ENCODE measurements at places on chromosomes 4 and X. TPM values are rescaled to one million over a fixed set of nuclear protein-coding genes. Genes with fewer than 3 reads are reported as not detected.

- DNase-seq: no peak
These were observed 325.6 kb upstream of the BOD1L1 start for GRCh38 chr4:13953083-13953482.

DNA sequence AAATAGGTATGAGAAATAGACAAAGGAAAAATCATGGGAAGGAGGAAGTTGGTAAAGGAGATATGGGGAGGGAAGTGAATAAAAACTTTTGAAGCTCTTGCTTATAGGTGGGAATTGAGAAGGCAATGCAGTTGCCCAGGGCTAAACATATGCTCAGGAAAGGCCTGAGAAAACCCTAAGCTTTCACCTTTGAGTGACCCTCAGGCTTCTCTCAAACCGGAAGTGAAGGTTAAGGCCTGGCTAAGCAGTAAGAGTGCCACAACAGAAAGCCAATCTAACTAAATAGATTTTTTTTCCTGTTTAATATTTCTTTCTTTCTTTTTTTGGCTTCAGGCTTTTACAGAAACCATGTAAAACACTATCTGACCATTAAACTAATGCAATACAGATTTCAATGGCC, 69.5 kb upstream of the GABRA3 start:
- DNase-seq: no peak

DNA sequence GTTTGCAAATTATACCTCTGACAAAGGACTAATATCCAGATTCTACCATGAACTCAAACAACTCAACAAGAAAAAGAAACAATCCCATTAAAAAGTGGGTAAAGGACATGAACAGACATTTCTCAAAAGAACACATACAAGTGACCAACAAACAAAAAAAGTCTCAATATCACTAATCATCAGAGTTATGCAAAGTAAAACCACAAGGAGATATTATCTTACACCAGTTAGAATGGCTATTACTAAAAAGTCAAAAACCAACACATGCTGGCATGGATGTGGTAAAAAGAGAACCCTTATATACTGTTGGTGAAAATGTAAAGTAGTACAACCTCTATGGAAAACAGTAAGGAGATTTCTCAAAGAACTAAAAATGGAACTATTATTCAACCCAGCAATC, 234.4 kb downstream of the NKX6-1 start:
- no peak for DNase-seq

- DNase-seq: no peak
These were observed 115.0 kb upstream of the NALF2 start for GRCh38 chrX:69389101-69389501.

- no peak for DNase-seq
These were observed 67.4 kb downstream of the ZAR1 start for GRCh38 chr4:48557478-48557877.

DNA sequence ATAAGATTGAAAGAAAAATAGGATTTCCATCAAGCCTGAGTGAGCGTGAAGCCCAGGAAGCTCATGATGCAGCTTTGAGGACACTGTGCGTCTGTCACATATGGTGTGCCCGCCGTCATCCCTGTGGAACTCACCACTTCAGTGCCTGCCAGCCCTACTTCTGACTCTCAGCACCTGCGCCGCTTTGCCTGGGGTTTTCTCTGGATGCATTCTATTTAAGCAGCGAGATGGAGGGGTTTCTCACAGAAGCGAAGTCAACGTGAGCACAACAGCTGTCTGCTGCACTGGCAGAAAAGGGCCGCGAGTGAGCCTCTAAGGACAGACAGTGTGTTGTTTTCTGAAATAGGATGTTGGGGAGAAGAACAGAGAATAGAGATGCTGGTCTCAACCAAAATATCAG, 6.2 kb upstream of the TMEM128 start:
- DNase-seq: no peak

- DNase-seq: no peak
These were observed 35.4 kb upstream of the SPON2 start for GRCh38 chr4:1207603-1208265.

GRCh38 chrX:154090731-154091130, 6.8 kb downstream of the MECP2 start:
- DNase-seq: no peak

- DNase-seq: no peak
These were observed 139.1 kb downstream of the MAB21L2 start for GRCh38 chr4:150720973-150721518.

DNA sequence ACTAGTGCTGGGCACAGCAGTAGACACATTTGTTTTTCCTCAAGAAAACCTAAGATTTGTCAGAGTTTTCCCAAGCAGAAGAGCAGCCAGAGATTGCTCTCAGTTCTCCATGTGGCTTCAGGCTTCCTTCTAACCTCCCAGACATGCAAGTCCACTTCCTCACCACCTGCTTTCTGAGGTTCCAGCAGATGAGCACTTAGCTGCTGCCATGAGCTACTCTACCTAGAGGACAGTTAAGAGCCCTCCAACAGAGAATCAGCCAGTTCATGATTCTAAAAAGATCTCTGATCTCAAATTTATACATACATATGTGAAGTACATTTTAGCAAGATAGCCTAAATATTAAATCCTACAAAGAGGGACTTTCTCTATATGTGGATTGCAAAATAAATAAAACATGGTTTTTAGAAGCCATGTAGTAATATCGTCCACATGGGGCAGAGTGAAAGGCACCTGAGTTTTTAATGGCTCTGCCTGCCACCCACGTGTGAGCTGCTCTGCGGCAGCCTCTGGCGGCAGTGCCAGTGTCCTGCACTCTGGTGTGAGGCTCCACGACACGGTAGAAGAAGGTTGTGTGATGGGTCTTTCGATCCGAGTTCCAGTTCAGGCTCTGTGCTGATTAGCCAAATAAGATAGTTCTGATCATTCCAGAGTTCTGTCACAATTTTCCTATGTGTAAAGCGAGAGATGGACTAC, 10.3 kb downstream of the CYP4V2 start:
- no peak for DNase-seq

DNA sequence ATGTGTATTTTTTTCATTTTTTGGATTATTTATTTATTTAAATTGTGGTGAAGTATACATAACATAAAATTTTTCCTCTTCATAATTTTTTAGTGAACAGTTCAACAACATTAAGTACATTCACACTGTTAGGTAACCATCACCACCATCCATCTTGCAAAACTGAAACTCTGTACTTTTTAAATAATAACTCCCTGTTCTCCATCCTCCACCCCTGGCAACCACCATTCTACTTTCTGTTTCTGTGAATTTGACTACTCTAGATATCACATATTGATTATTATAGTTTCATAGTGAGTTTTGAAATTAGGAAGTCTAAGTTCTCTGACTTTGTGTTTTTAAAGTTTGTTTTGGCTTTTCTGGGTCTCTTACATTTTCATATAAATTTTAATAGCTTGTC, 89.3 kb upstream of the STX18 start:
- no peak for DNase-seq

- no peak for DNase-seq
These were observed 98.2 kb upstream of the ARSJ start for GRCh38 chr4:114077610-114078009.

DNA sequence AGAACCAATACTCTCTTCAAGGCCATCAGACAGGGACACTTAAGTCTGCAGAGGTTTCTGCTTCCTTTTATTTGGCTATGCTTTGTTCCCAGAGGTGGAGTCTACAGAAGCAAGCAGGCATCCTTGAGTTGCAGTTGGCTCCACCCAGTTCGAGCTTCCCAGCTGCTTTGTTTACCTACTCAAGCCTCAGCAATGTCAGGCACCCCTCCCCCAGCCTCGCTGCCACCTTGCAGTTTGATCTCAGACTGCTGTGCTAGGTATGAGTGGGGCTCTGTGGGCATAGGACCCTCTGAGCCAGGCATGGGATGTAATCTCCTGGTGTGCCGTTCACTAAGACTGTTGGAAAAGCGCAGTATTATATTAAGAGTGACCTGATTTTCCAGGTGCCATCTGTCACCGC, 12.6 kb upstream of the UGT2B15 start:
- DNase-seq: no peak

MAGEC1 gene
- polyA plus RNA-seq: not detected

NOX1 gene
- not detected for polyA plus RNA-seq

ADH1A gene
- polyA plus RNA-seq: not detected

AASDH gene
- 15.5 TPM for polyA plus RNA-seq

RBM46 gene
- polyA plus RNA-seq: 0.02 TPM

GDPD2 gene
- polyA plus RNA-seq: 22.1 TPM

EFHC2 gene
- 0.98 TPM for polyA plus RNA-seq

SULT1B1 gene
- polyA plus RNA-seq: 0.28 TPM

Measured in keratinocyte (primary cell).